ENCODE measurements at places on chromosomes 5 and 9. TPM values are rescaled to one million over a fixed set of nuclear protein-coding genes. Genes with fewer than 3 reads are reported as not detected.

DNA sequence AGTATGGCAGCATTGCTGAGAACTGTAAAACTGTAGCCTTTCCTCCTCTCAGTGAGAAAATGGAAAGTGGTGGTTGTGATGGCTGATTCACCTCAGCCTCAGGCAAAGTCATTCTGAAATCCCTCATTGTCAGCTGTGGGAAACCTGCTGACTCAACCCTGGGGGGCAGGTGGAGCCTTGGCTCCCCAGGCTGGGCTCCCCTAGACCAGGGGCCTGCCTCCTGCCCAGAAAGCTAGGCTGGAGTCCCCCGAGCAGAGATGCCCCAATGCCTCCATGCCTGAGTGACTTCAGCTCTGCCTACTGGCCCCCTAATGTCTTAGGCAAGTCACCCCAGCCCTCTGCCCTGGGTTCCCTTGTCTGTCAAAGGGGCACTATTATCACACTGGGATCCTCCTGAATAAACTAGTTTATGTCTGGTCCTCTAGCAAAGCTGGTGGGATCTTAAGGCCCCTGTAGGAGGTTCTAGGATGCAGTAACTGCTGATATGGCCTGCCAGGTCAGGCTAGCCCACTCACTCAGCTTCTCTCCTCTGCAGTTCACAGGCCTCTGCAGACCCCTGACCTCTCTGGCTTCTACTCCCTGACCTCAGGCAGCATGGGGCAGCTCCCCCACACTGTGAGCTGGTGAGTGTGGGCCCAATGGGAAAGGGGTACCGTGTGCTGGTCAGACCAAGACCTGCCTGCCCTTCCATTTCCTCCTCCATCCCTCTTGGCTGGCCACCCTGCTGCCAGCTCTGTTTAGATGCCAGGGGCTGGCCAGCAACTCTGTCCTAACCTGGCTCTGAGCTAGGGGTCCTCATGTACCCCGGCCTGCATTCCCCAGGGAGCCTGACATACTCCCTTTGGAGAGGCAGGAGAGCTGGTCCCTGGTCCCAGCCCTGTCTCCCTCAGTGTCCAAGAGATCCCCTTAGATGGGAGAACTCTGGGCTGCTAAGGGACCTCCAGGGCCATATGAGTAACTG is 24.2 kb downstream of the TCF7 start:
- no peak overlapping the region for H3K4me3 ChIP-seq
- H3K4me1 ChIP-seq: peaks cover 23% of the 10 kb centered on the region
- no peak overlapping the region for H3K27ac ChIP-seq
- DNase-seq: peak; percentile 23

The GAS1 gene
- 1.4 TPM for total RNA-seq

- no peak for DNase-seq
- H3K4me3 ChIP-seq: no peak overlapping the region
- H3K4me1 ChIP-seq: no peaks in the 10 kb centered on the region
- H3K27me3 ChIP-seq: no peaks in the 10 kb centered on the region
Measured at GRCh38 chr9:111175350-111175749, 137.1 kb upstream of the LPAR1 start.

DNA sequence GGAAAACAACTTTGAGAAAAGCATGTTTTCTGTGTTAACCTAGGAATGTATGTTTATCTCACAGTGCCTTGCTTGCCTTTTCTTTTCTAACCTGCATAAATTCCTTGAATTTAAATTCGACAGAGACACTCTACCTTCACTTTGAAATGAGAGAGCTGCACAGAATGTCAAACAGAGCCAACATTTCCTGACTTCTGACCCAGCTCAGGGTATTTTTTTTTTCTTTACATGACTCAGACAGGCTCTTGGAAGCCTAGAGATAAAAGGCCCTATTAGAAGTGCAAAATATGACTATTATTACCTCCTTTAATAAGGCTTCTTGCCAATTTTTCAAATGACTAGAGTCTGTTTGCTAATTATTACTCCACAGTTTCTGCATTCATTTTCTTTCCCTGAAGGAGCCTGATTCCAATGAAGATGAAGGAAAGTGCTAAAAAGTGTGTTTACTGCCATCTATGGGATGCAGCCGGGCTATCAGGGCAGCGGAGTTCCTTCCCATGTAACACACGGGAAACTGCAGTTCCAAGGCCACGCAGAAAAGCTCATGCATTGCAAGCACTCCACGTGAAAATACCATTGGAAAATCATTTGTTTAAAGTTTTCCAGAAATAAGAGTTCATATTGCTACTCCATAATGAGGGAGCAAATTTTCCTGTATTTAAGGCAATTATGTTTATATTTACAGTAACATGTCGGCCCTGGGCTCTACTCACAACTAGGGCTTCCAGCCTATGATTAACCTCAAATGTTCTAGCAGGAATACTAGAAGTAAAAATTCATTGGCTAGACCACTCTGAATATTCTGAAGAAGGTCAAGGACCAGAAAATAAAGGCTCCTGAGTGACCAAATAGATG is 485.6 kb downstream of the ZSWIM6 start:
- H3K36me3 ChIP-seq: no peaks in the 10 kb centered on the region
- H3K4me1 ChIP-seq: peaks cover 10% of the 10 kb centered on the region
- no peak overlapping the region for H3K4me3 ChIP-seq
- DNase-seq: no peak

The SYNPO gene
- 25.1 TPM for total RNA-seq

DNA sequence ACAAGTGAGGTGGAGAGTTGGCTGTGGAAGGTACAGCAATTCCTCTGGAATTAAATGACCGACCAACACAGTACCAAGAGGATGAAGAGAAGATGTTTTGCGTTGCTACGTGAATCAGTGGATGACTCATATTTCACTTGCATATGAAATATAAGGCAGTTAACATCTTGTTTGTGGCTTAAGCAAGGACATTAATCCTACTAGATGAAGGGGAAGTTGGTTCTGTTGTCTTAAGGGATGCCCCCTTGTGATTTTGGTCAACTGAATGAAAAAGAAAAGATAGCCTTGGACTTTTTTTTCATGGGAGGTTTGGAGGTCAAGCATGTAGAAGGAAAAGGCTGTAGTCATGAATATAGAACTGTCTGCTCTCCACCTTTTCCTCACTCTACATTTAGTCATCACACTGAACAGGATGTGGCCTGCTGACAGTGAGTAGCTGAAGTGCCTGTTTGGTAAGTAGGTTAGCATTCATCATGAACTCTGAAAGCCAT is 33.9 kb downstream of the VLDLR start:
- no peaks in the 10 kb centered on the region for H3K4me1 ChIP-seq
- no peaks in the 10 kb centered on the region for H3K36me3 ChIP-seq
- no peak for DNase-seq
- H3K27me3 ChIP-seq: no peaks in the 10 kb centered on the region
- no peak overlapping the region for H3K4me3 ChIP-seq

The SAXO1 gene
- total RNA-seq: 0.20 TPM

DNA sequence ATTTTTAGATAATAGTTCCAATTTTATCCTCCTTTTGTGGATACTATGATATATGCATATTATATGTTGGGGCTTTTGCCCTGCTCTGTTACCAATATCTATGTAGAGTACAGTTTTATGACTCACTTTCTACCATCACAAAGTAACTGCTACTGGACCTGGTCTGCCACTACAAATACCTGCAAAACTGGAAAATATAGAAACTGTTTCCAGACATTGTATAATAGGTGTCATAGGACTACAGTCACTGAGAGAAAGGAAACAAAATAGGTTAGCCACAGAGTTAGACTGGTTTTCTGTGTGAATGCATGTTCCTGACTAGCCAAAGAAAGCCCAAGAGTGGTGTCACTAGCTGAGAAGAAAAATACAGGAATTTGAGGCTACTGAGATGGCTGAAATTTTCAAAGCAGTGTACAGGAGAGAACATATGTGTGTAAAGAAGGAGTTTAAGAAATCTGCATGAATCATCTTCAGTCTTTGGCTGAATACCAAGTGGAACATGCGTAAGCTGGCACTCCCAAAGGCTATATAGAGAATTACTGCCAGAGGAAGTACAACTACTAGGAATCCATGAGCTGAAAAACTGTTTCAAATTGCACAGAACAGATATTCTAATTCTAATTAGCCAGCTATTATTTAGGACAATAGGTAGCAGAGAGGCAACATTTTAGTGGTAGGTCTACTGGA is 29.0 kb upstream of the FAM174A start:
- no peak overlapping the region for H3K27ac ChIP-seq
- H3K4me1 ChIP-seq: no peaks in the 10 kb centered on the region
- no peaks in the 10 kb centered on the region for H3K36me3 ChIP-seq
- H3K4me3 ChIP-seq: no peak overlapping the region
- DNase-seq: no peak
- no peaks in the 10 kb centered on the region for H3K27me3 ChIP-seq

The SPATA31C1 gene
- not detected for total RNA-seq

The PCDHB15 gene
- total RNA-seq: not detected

The DRD1 gene
- total RNA-seq: not detected

GRCh38 chr9:107933516-107933915 is 443.9 kb upstream of the KLF4 start:
- no peak overlapping the region for H3K27ac ChIP-seq
- no peaks in the 10 kb centered on the region for H3K27me3 ChIP-seq
- no peak overlapping the region for H3K4me3 ChIP-seq
- H3K36me3 ChIP-seq: no peaks in the 10 kb centered on the region
- no peak for DNase-seq
- no peaks in the 10 kb centered on the region for H3K4me1 ChIP-seq

GRCh38 chr5:57439601-57440000 is 43.0 kb downstream of the ACTBL2 start:
- H3K27ac ChIP-seq: no peak overlapping the region
- no peak for DNase-seq
- H3K27me3 ChIP-seq: no peaks in the 10 kb centered on the region
- H3K4me3 ChIP-seq: no peak overlapping the region

DNA sequence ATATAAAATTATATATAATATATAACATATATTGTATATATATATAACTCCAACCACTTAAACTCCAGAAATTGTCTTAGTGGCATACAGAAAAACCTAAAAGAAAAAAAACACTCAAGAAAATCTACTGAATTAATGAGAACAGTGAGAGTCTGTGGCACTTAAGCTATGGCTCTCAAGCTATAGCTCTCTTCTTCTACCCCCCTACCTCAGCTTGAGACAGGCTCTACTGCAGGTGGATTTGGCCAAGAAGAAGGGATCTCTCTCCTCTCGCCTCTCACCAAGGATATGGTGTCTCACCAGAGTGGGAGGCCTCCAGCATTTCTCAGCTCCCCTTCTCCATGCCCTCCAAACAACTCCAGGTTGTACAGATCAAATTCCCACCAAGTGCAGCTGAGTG is 64.5 kb upstream of the DAB2 start:
- no peak overlapping the region for H3K27ac ChIP-seq
- no peak for DNase-seq
- no peaks in the 10 kb centered on the region for H3K27me3 ChIP-seq

DNA sequence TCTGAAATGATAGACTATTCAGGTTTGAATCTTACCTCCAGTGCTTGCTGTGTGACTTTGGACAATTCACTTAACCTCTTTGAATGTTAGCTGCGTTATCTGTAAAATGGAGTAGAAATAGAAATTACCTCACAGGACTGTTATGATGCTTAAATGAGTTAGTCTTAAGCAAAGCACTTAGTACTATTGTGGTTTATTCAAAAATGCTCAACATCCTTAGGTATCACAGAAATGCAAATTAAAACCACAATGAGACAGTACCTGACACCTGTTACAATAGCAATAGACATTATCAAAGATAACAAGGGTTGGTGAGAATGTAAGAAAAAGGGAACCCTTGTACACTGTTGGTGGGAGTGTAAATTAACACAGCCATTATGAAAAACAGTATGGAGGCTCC is 77.6 kb upstream of the FREM1 start:
- no peaks in the 10 kb centered on the region for H3K4me1 ChIP-seq
- H3K4me3 ChIP-seq: no peak overlapping the region
- no peak overlapping the region for H3K27ac ChIP-seq
- H3K27me3 ChIP-seq: no peaks in the 10 kb centered on the region
- no peak for DNase-seq
- H3K36me3 ChIP-seq: no peaks in the 10 kb centered on the region

- H3K27me3 ChIP-seq: no peaks in the 10 kb centered on the region
- H3K4me3 ChIP-seq: no peak overlapping the region
- H3K36me3 ChIP-seq: no peaks in the 10 kb centered on the region
- no peak for DNase-seq
- no peaks in the 10 kb centered on the region for H3K4me1 ChIP-seq
- no peak overlapping the region for H3K27ac ChIP-seq
Measured at GRCh38 chr5:179115307-179115706, 55.1 kb downstream of the ZNF354C start.
